ENCODE measurements at places on chromosomes 2 and 18. TPM values are rescaled to one million over a fixed set of nuclear protein-coding genes. Genes with fewer than 3 reads are reported as not detected.

Gene TEX44
- not detected for total RNA-seq

Gene IL1R2
- total RNA-seq = 30.7 TPM

Gene SLC23A3
- total RNA-seq = 4.1 TPM

Gene MYCN
- not detected for total RNA-seq

Gene IHH
- 13.4 TPM for total RNA-seq

Gene MPP4
- not detected for total RNA-seq

- H3K4me3 ChIP-seq = no peak overlapping the region
- no peak for DNase-seq
- peaks cover 75% of the 10 kb centered on the region for H3K36me3 ChIP-seq
- no peaks in the 10 kb centered on the region for H3K4me1 ChIP-seq
- no peak overlapping the region for H3K27ac ChIP-seq
These were observed 63.2 kb downstream of the ALMS1 start for GRCh38 chr2:73448856-73449255.

GRCh38 chr2:144201868-144202468 is 318.0 kb downstream of the ZEB2 start:
- peaks cover 8% of the 10 kb centered on the region for H3K4me1 ChIP-seq
- no peaks in the 10 kb centered on the region for H3K36me3 ChIP-seq
- H3K27me3 ChIP-seq = no peaks in the 10 kb centered on the region
- no peak for DNase-seq

DNA sequence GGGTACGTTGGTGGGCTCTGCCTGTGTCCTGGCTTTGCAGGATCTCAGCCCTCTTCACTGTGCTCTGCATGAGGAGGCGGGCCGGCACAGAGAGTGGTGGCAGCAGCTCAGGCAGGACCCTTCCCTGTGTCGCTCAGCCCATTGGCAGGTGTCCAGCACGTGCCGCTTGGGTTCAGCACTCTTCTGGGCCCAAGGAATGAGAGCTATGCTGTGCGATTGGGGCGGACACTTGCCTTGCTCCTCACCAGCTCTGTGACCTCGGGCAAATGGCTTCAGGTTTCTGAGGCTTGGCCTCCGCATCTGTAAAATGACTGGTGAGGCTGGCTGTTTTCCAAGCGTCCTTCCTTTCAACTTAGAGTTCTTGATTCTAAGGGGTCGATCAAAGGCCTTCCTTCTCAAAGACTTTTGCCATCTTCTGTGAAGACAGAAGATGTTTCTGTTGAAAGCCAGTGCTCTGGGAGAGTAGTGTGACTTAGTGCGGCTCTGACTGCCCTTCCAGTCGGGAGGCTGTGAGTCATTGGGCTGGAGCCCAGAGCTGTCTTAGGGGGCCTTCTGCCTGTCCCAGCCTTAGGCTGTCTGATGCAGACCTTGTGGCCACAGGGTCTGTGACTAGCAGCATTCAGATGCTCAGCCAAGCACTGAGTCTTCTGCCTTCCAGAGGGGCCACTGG is 35.6 kb downstream of the GLI2 start:
- peak overlapping the region; percentile 17 for H3K27ac ChIP-seq
- H3K4me3 ChIP-seq = no peak overlapping the region
- DNase-seq = no peak
- H3K27me3 ChIP-seq = no peaks in the 10 kb centered on the region

GRCh38 chr2:111685342-111685741 is 198.7 kb downstream of the ANAPC1 start:
- DNase-seq = no peak
- H3K4me3 ChIP-seq = no peak overlapping the region
- peaks cover 19% of the 10 kb centered on the region for H3K4me1 ChIP-seq
- no peaks in the 10 kb centered on the region for H3K27me3 ChIP-seq
- H3K27ac ChIP-seq = no peak overlapping the region

GRCh38 chr2:108323619-108324018 is 34.9 kb downstream of the SULT1C2 start:
- DNase-seq = no peak
- no peaks in the 10 kb centered on the region for H3K36me3 ChIP-seq
- no peak overlapping the region for H3K27ac ChIP-seq
- no peaks in the 10 kb centered on the region for H3K27me3 ChIP-seq
- H3K4me3 ChIP-seq = no peak overlapping the region

DNA sequence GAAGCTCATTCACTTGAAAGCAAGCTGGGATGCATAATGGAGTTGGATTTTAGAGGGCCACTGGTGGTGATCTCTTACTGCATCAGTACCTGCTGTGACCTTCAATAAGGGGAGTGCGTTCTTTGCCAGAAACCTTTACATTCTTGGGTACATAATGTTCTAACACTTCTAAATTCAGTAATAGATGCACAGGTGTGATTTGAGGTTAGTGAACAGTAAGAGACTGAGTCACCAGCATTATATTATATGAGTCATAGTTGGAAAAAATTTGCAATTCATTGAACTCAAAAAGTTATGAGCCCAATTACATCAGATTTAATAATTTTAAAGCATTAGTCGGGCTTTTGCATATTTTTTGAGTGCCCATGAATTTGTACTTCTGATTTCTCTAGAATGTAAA is 803.3 kb downstream of the ADCYAP1 start:
- no peak overlapping the region for H3K4me3 ChIP-seq
- H3K27me3 ChIP-seq = no peaks in the 10 kb centered on the region
- H3K4me1 ChIP-seq = no peaks in the 10 kb centered on the region
- H3K36me3 ChIP-seq = no peaks in the 10 kb centered on the region
- no peak overlapping the region for H3K27ac ChIP-seq

DNA sequence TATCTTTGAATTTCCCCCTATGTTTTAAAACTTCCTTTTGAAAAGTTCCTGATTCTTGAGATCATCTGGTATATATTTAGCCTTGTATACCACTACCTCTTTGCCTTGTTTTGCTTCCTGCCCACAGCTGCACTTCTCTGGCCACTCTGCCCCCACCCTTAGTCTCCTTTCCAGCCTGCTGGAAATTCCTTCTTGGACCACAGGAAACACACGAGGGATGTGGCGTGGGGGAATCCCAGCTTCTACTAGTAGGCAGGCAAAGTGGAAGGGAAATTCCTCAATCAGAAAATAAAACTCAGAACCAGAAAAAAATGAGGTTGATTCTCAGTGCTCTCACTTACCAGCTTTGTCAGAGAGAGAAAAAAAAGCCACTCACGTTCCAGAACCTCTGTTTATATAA is 13.4 kb downstream of the IL18RAP start:
- H3K27ac ChIP-seq = peak overlapping the region; percentile 29
- no peak overlapping the region for H3K4me3 ChIP-seq
- H3K4me1 ChIP-seq = no peaks in the 10 kb centered on the region
- H3K36me3 ChIP-seq = no peaks in the 10 kb centered on the region
- H3K27me3 ChIP-seq = no peaks in the 10 kb centered on the region

DNA sequence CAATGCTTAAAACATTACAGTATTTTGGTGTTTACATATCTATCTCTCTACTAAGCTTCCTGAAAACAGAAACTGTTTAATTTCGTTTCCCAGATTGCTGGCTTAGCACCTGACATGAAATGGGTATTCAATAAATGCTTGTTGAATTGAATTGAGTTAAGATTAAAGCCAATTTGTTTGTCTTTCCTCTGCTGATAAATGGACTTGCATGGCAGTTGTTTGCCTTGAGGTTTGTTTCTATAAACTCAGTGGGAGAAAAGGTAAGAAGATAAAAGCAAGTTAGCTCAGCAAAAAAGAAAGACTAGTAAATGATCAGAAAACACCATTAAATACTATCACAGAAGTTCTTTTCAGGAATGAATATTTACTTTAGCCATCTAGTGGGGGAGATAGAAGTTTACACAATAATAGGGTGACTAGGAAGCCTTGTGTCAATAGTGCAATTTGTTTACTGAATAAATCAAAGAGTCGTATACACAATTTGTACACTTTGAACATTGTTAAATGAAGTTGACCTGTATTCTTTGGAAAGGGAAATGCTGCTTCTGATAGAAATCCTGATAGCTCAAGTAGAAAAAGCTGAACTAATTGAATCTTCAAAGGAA is 754.5 kb upstream of the FAM98A start:
- H3K4me3 ChIP-seq = no peak overlapping the region
- no peaks in the 10 kb centered on the region for H3K36me3 ChIP-seq
- DNase-seq = no peak
- H3K4me1 ChIP-seq = peaks cover 11% of the 10 kb centered on the region

DNA sequence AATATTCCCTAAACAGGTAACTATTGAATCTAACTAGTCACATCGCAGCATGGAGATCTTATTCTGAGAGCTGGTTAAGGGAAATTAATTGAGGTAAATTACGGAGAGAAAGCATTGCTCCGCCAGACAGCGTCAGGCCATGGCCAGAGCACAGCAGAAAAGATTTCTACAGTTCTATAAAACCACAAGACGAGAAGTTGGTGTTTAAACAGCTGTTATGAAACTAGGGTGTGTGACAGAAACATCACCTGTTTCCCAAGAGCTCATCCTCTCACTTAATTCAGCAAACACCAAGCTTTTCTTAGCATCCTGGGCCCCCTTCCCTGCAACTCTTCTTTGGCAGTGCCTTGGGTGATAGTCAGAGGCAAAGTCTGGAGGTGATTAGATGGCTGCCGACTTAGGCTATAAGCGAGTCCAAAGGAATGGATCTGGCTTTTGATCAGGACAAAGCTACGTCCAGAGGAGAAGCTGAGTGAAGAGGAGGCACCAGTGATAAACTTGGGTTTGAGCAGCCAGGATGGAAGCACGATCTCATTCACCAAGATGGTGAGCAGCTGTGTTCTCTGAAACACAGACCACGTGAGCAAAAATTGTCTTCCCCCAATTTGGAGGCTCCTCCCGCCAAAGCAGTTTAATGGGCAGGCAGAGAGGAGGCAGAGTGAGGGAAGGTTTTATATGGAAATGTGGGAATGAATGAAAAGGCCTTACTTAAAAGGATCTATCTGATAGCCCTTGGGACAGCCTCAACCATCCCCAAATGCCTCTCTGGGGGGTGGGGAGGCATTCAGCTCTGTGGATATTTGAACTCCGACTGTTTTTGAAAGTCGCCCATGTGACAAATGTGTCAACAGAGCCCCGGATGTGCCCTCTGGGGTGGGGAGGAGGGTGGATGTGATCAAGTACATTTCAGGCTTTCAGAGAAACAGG is 57.8 kb downstream of the PKDCC start:
- H3K27ac ChIP-seq = peak overlapping the region; percentile 89
- peak; percentile 45 for DNase-seq
- H3K27me3 ChIP-seq = no peaks in the 10 kb centered on the region
- H3K4me3 ChIP-seq = no peak overlapping the region
- H3K4me1 ChIP-seq = peaks cover 21% of the 10 kb centered on the region

- H3K4me3 ChIP-seq = no peak overlapping the region
- H3K27me3 ChIP-seq = no peaks in the 10 kb centered on the region
- H3K27ac ChIP-seq = peak overlapping the region; percentile 13
- peaks cover 6% of the 10 kb centered on the region for H3K4me1 ChIP-seq
These were observed 6.3 kb downstream of the PPP4R3B start for GRCh38 chr2:55610954-55611743.

DNA sequence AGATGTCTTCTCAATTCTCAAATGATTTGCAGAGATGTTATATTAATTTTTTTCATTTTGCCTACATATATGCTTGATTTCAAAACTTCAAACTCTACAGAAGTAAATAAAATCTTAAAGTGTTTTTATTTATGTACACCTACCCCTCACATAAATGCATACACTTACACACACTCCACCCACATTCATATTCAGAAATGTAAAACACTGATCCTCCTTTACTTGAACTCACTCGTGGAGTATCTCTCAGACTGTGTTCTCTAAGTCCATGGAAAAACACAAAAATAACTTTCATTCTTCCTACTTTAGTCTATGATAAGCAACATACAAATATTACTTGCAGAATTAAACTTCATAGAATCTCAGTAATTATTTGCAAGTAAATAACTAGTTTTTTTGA is 209.1 kb upstream of the RBMS1 start:
- no peaks in the 10 kb centered on the region for H3K4me1 ChIP-seq
- DNase-seq = no peak
- H3K27ac ChIP-seq = no peak overlapping the region
- H3K4me3 ChIP-seq = no peak overlapping the region
- no peaks in the 10 kb centered on the region for H3K27me3 ChIP-seq

DNA sequence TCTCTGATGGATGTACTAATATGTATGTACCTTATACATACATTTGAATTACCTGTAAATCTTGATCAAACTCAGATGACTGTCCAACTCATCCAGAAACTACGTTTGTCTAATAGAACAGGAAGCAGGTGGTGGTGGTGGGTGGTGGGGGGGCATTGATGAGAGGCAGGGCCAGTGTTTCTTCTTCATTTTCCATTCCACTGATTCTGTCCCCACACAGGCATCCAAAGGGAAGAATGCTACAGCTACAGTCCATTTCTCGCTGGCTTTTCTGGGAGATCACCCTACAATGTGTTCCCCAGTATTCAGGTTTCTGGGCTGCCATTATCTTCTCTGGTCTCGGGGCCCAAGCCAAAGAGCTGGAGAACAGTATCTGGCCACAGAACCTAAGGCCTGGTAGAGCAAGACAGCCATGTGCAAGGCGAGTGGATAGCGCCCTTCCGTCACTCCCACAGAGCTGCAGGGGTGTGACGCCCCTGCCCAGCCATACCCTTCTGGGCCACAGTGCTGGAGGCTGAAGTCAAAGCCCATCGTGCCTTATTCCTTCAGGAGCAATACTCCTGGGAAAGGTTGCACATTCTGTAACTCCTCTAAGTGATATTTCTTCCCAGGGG is 54.5 kb downstream of the BCL11A start:
- no peak overlapping the region for H3K4me3 ChIP-seq
- no peak for DNase-seq
- no peak overlapping the region for H3K27ac ChIP-seq
- H3K4me1 ChIP-seq = peaks cover 10% of the 10 kb centered on the region
- H3K27me3 ChIP-seq = no peaks in the 10 kb centered on the region
- H3K36me3 ChIP-seq = no peaks in the 10 kb centered on the region

GRCh38 chr2:37867166-37867565 is 57.9 kb upstream of the RMDN2 start:
- H3K27me3 ChIP-seq = peaks cover 13% of the 10 kb centered on the region
- no peaks in the 10 kb centered on the region for H3K36me3 ChIP-seq
- no peak overlapping the region for H3K4me3 ChIP-seq
- H3K27ac ChIP-seq = no peak overlapping the region
- H3K4me1 ChIP-seq = peaks cover 41% of the 10 kb centered on the region

- H3K27ac ChIP-seq = no peak overlapping the region
- H3K4me1 ChIP-seq = no peaks in the 10 kb centered on the region
- no peak for DNase-seq
- H3K36me3 ChIP-seq = no peaks in the 10 kb centered on the region
These were observed 186.9 kb downstream of the LDLRAD4 start for GRCh38 chr18:13405305-13406038.

DNA sequence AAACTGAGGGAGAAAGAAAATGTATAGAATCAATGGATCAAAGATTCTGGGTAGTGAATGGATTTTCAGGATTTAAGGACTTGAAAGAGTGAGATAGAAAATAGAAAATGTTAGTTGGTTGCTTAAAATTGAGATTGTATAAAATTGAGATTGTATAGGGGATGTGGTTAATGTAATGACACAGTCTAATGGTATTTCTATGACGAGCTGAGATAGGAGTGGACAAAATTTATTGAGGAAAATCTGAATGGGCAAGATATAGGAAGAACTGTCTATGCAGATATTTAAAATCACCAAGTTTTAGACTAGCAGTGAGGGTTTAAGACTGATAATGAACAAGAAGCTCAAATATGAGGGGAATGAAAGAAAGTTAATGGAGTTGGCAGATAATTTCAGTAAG is 406.6 kb downstream of the NYAP2 start:
- no peaks in the 10 kb centered on the region for H3K27me3 ChIP-seq
- no peak overlapping the region for H3K4me3 ChIP-seq
- H3K4me1 ChIP-seq = no peaks in the 10 kb centered on the region
- H3K36me3 ChIP-seq = no peaks in the 10 kb centered on the region
- H3K27ac ChIP-seq = no peak overlapping the region
- DNase-seq = no peak

GRCh38 chr2:38613126-38613848 is 10.6 kb upstream of the HNRNPLL start:
- no peak overlapping the region for H3K27ac ChIP-seq
- H3K27me3 ChIP-seq = no peaks in the 10 kb centered on the region
- peak; percentile 73 for DNase-seq
- no peaks in the 10 kb centered on the region for H3K4me1 ChIP-seq
- no peaks in the 10 kb centered on the region for H3K36me3 ChIP-seq
- H3K4me3 ChIP-seq = no peak overlapping the region
